Activated B cell treated with CpG ODN at 0.5 μM for 24 hours (primary cell): ENCODE measurements at places on chromosomes 4 and X. TPM values are rescaled to one million over a fixed set of nuclear protein-coding genes. Genes with fewer than 3 reads are reported as not detected.

- DNase-seq = no peak
Measured at GRCh38 chr4:129532573-129532972, 436.6 kb downstream of the C4orf33 start.

DNA sequence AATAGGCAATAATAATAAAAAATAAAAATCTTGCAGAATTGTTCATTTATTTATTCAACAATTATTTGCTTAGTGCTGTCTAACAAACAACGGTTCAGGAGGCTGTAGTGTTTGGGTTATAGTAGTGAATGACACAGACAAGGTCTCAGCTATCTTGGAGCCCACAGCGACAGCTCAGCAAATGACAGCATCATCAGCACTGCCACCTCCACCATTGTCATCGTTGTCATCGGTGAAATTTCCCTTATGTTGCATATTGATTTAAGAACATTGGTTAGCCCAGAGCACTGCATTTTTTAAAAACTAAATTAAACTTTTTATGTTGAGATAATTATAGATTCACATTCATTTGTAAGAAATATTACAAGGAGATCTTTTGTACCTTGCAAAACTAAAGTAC, 79.9 kb downstream of the TRAPPC11 start:
- no peak for DNase-seq

- DNase-seq = no peak
Measured at GRCh38 chr4:153001626-153002025, 65.5 kb downstream of the FHDC1 start.

- DNase-seq = no peak
Measured at GRCh38 chrX:136271300-136271699, 20.1 kb upstream of the MAP7D3 start.

DNA sequence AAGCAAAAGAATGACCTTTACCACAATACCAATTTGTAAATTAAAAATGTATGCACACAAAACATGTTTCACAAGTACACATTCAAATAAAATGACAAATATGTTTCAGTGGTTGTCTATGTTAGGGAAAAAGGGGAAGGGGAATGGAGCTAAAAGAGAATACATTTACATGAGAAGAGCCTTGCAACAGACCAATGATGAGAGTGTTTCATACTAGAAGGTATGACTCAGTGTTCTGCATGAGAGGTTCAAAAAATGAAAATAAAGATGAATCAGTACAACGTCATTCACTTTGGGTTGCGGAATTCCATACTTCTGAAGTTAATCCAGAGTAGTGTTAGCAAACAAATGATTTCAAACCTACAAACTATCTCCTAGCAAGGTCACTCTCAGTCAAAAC, 51.7 kb downstream of the RPGR start:
- no peak for DNase-seq

- DNase-seq = no peak
Measured at GRCh38 chr4:3213106-3213425, 35.9 kb upstream of the MSANTD1 start.

DNA sequence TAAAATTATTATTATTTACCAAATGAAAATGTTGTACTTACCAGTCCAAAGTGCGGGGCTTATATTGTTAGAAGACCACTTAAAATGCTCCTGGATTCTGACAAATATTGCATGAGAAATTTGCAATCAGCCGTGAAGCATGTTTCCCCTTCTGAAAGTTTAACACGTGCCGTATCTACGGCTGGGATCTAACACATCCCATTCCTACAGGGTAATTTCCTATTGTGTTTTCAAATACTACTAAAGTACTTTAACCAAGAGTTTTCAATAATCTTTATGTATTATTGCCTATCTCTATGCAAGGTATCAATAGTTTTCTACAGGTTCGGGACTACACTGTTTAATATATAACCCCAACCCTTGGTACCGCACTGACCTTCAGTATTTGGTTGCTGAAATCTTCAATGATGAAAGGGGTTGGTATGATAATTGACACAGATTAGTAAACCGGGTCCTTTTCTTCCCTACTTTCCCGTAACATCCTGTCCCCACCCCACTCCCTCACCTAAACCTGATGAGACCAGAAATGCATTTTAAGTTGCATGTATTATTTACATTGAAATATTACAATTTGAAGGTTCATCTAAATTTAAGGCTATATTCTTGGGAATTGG, 795 bp upstream of the BRWD3 start:
- DNase-seq = no peak

DNA sequence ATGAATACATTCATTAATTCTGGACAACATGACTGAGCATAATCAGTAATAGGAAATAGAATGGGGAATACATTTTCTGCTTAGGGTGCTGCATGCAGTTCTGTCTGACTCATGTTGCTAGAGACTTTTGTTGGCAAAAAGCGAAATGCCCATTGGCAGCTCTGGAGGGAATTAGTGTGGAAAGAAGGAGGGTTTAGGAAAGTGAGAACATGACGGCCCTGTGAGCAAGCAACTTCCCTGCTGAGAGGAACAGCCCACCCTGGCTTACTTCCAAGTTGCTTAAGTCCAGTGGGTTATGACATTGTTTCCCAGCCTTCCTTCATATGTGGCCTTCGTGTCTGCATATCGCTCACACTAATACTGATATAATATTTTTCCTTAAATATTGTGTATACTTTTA, 13.8 kb downstream of the MAD2L1 start:
- no peak for DNase-seq

DNA sequence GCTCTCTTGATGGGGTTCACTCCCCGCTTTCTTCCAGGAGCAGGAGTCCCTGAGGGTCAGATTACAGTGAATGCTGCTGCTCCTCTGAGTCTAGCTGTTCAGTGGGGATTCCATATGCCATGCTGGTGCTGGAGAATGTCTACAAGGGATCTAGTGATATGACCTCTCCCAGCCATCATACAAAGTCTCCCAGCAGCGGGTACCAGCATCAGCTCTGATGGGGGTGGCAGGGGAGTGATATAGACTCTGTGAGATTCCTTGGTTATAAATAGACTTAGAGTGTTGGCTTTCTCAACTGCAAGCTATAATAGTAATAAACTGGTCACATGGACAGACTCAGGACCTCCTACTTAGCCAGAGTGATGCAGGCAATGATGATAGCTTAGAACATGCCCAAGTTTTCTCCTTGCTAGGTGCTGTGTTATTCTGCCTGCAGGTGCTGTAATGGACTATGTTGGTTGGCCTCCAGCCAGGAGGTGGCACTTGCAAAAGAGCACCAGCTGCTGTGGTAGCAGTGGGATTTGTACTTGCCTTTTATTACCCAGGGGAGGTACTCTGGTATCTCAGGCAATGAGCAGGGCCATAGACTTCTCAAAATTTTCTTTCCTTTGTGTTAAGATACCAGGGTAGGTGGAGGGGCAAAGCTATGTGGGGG, 202.9 kb downstream of the CHIC1 start:
- DNase-seq = no peak

GRCh38 chrX:84666086-84666485, 163.8 kb upstream of the HDX start:
- DNase-seq = no peak

DNA sequence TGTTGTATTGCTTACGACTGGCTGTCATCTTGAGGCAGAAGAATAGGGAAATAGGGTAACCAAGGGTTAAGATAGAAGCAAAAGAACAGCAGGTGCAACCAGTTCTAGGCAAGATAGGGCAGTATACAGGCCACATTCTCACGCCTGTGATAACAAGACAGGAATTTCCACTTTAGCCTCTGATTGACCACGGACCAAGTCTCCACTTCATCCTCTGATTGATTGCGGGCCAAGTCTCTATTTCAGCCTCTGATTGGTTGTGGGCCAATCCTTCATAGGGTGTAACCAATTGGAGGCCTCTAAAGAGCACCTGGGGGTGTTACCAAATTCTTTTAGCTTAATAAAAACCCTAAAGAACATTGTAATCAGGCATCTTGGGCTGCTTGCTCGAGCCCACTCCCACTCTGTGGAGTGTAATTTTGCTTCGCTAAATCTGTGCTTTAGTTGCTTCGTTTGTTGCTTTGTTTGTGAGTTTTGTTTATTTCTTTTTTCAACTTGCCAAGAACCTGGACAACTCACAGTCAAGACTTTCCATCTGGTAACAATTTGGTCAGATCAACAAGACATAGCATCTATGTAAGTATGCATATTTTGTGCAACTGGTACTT, 8.7 kb upstream of the TBC1D9 start:
- no peak for DNase-seq

- DNase-seq = no peak
Measured at GRCh38 chr4:110982486-110982885, 359.6 kb upstream of the PITX2 start.

DNA sequence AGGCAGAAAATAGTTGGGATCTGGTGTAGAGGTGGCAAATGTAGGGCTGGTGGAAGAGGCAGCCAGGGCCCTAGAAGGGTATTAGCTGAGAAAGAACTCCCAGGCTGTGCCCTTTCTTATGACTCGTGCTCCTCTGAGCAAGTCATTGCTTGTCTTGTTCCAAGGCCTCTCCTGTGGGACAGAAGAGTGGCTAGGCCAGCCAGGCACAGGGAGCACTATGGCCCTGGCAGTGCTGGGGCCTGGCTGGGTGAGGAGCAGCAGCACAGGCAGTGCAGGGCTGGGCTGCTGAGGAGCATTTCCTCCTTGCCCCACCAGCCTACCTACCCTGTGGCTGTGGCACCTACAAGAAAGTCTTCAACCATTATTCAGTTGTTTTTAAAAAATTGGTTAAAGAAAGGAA, 298.5 kb upstream of the NR3C2 start:
- no peak for DNase-seq

- DNase-seq = no peak
Measured at GRCh38 chrX:13659063-13659462, 6.1 kb downstream of the TCEANC start.

DNA sequence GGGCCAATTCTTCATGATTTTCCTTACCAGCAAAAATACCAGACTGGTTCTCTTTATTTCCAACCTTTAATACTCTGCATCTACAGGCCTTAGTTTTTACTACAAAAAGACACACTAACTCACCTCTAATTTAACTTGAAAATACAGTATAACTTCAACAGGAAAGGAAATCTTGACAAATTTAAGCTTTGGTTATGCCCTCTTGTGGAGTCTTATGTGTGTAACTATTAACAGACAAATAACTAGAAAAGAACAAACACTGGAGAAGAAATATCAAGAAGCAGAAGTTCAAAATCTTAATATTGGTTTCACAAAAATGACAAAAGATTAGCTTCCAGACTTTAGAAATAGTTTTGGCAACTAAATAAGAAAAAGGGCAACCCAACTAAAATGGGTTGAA, 33.0 kb downstream of the PPA2 start:
- DNase-seq = no peak

DNA sequence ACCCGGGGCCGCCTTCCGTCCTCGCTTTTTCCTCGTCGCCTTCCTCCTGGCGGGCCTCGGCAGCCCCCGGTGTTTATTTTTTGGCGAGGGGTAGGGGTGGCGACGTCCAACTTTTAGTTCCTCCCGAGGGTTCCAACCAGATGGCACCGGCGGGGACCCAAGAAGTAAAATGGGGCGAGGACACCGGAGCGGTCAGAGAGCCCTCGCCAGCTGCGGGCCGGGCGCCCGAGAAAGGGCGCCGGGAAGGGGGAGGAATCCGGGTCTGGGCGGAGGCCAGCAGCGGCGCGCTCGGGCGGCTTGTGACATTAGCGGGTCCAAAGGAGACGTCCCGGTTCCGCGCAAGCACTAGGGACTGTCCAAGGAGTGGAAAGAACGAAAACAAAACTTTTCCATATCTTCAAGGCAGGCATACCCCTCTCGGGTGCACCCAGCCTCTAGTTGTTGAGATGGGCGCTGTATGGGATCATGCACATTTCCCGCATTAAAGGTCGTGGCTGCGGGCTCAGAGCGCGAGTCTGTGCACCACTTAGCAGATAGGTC, 691 bp upstream of the USP46 start:
- no peak for DNase-seq

- no peak for DNase-seq
Measured at GRCh38 chrX:28552322-28552721, 34.9 kb upstream of the IL1RAPL1 start.

- DNase-seq = no peak
Measured at GRCh38 chrX:108671526-108671925, 64.8 kb downstream of the IRS4 start.

The PCDH10 gene
- total RNA-seq = not detected in 2 replicates

The PABPC1L2B gene
- not detected in 2 replicates for total RNA-seq

The HSD17B13 gene
- 0.17 and 0.35 TPM in 2 replicates for total RNA-seq

The PPARGC1A gene
- not detected in 2 replicates for total RNA-seq

The ZCCHC18 gene
- 2.2 and 3.4 TPM in 2 replicates for total RNA-seq

The PNMA5 gene
- 0.27 TPM in 1 of 2 replicates, not detected in the other for total RNA-seq

The PAGE1 gene
- total RNA-seq = not detected in 2 replicates

The SLC35A2 gene
- total RNA-seq = 17.3 and 18.4 TPM in 2 replicates

The PDGFRA gene
- not detected in 2 replicates for total RNA-seq

The PAGE5 gene
- total RNA-seq = 0.67 and 1.8 TPM in 2 replicates

The MTNR1A gene
- total RNA-seq = not detected in 2 replicates
